Activated T-helper 1 cell treated with Interleukin-2 at 50 U/mL for 16 hours (primary cell): ENCODE measurements at places on chromosomes 13 and 19.

DNA sequence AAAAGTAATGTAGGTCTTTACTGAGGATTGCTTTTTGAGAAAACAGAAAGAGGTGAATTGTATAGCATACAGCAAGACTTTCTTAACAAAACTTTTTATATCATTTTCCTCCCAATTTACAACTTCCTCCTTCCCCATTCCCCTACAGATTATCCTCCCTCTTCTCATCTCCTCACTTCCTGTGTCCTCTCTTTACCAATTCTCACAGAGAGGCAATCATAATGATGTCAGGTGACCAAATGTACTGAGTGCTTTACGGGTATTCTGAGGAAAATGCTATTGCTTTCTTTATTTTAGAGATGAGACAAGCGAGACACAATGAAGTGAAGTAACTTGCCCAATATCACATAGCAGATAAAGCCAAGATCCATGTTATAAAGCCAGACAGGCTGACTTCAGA is 1.7 kb upstream of the MTMR6 start:
- no peak for DNase-seq

DNA sequence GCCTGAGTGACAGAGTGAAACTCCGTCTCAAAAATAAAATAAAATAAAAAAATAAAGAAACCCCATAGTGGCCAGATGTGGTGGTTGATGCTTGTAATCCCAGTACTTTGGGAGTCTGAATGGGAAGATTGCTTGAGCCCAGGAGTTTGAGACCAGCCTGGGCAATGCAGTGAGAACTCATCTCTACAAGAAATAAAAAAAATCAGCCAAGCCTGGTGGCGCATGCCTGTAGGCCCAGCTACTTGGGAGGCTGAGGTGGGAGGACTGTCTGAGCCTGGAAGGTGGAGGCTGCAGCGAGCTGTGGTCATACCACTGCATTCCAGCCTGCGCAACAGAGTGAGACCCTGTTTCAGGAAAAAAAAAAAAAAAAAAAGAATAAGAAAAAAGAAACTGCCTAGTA is 53.8 kb downstream of the ZNF627 start:
- no peak for DNase-seq

DNA sequence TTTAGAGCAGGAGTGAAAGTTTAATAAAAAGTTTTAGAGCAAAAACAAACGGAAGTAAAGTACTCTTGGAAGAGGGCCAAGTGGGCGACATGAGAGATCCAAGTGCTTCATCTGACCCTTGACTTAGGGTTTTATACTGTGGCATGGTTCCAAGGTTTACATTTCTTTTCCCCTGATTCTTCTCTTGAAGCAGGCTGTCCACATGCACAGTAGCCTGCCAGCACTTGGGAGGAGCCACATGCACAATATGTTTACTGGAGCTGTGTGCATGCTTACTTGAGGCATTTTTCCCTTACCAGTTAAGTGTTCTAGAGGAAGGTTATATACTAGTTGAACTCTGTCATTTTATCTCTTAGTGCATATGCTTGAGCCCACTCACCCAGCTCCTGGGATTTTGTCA is 295.6 kb downstream of the TBC1D4 start:
- no peak for DNase-seq

- peak; percentile 14 for DNase-seq
Measured at GRCh38 chr13:48975101-48975855, 434 bp upstream of the FNDC3A start.

GRCh38 chr13:94914895-94915294 is 202.6 kb upstream of the SOX21 start:
- DNase-seq = no peak

- no peak for DNase-seq
Measured at GRCh38 chr13:42745655-42746054, 35.7 kb upstream of the FAM216B start.
